ENCODE measurements at places on chromosomes 1 and 21.

DNA sequence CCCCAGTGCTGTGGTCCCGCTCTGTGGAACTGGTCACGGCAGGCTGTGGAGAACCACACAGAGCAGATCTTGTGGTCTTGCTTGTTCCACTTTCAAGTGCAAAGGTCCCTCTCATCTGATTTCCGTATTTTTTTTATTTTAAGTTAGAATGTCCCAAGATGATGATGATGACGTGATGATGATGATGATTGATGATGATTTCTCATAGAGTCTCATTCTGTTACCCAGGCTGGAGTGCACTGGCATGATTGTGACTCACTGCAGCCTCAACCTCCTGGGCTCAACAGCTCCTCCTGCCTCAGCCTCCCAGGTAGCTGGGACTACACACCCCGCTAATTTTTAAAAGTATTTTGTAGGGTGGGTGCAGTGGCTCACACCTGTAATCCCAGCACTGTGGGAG is 12.2 kb downstream of the EVA1C start:
- no peak for DNase-seq

DNA sequence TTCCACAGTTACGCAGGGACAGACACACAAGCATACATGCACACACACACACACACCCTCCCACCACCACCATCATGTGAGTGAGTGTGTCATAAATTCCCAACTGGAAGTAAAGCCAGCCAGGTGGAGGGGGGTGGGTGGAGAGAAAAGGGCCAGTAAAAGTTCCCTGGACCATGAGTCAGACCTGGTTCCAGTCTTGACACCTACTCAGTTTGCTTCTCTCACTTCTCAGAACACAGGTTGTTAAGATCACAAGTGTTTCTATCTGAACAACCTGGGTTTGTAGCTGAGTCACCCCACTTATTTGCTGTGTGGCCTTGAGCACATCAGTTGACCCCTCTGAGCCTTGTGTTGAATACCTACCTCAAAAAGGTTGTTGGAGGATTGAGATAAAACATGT is 9.6 kb downstream of the EPHA10 start:
- no peak for DNase-seq

DNA sequence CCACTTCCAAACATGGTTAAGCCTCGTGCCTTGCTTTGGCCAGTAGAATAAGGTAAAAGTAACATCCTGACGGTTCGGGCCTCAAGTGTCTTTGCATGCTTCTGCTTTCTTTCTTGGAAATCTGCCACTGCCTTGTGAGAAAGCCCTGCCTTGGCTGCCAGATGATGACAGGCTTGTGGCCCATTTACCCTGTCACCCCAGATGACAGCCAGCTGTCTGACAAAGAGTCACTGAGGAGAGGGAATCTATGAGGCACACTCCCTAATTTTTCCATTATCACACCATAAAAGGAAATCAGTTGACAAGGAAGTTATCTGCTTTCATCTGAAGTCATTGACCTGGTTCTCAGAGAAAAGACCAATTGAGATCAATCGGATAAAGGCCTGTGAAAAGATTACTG is 199.8 kb downstream of the USH2A start:
- DNase-seq, result peak; percentile 21

DNA sequence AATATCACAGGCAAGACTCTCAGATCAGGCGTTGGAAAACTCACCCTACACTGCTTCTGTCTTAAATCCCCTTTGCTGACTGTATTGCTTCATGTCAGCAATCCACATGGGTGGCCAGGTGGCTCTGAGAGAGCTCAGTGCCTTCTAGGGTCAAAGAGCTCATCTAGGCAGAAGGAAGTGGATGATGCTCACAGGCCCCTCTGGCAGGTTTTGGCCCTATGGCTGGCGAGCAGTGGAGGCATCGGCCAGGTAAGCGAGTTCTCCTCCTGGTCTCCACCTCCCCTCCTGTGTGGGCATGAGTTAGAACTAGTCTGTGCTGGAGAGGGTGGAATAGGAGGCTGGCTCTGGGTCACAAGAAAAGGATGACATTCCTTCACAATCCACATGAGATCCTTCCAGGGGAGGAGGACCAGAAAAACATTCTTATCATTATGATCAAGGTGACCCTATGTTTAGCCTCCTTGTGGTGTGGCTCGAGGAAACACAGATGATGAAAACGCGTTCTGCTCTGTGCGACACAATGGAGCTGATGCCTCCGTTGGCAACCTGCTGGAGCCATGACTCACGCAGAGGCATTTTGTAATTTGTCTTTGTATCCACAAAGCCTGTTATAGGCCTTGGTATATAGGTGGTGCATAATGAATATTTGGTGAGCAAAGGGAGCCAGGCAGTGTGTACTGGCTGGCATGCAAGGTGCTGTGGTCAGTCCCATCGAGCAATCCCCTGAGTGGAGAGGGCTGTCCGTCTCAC is 264.6 kb upstream of the RAB4A start:
- no peak for DNase-seq

DNA sequence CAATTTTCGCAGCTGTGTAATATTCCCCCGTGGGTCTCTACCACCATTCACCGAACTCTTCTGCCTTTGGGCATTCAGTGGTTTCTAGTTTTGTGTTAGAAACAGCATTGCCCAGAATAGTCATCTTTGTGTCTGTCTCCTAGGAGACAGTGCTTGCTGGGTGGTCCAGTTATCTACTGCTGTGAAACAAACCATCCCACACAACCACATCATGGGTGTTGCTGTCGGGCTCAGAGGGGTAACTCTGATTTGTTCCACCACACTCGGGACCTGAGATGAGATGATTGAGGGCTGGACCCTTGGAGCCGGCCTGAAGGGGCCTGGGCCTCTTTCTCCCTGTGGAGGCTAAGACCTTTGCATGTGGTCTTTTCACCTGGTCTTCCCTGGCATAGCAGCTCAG is 427.2 kb upstream of the VAMP3 start:
- no peak for DNase-seq

DNA sequence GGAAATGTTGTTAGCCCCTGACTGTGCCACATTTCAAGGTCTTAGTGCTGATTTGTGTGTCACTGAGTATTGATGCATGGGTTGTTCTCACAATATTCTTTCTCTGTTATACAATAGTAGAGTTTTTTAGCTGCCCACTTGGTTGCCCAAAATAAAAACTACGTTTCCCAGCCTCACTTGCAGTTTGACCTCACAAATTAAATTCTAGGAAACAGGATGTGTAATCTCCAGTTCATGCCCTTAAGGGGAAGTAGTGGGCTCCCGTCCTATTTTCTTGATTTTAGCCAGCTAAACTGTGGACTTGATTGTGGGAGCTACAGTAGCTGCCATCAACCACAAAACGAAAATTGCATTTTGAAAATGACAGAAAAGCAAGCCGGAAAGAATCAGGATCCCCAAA is 27.3 kb upstream of the LAMC1 start:
- DNase-seq, result no peak

GRCh38 chr1:196856053-196856452 is 31.8 kb upstream of the CFHR4 start:
- DNase-seq, result no peak

DNA sequence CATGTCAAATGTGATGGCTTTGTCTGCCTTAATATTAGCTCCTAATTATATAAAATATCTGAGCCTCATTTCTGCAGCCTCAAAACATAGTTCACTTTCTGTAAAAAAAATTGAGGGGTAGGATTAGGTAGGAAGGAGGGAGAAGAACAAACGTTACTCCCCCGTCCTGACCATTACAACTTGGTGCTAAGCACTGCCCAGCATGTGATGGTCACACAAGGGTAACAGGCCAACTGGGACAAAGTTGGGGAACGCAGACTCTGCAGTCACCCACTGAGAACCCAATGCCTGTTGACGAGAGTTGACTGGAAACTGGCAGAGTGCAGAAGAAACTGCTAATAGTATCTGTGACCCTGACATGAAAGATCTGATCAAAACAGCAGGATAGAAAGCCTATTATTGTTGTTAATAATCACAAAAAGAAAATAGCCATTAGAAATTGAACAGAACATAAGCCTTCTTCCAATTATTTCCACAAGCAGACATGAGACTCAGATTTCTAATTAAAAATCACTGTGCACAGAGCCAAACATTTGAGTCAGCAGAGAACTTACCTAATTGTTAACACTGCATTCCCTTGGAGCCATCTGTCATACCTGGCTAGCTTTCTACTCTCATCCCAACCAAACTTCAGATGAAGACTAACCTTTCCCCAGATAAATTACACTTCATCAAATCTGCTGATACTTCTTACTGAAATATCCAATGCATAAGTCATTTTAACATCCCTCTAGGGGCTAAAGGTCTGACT is 5.5 kb downstream of the SORT1 start:
- DNase-seq, result no peak

- no peak for DNase-seq
Observed at GRCh38 chr1:232598133-232598532, 31.8 kb downstream of the SIPA1L2 start.

DNA sequence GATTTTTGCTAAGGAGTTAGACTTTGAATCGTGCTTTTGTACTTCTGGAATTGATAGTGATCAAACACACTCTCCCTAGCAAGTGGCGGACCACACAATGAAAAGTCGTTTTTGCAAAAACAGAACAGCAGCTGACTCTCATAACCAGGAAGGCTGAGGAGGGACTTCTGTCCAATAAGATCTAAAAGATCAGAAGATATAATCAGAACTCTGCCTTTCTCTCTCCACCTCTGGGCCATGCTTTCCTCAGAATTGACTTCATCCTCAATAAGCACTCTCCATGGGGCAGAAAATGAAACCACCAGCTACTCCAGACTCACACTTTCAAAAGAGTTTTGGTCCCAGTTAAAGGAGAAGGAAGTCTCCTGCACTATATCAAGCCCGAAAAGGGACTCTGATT is 55.3 kb upstream of the SAMD13 start:
- DNase-seq, result no peak

GRCh38 chr1:13813398-13814012 is 113.5 kb downstream of the PRDM2 start:
- no peak for DNase-seq

DNA sequence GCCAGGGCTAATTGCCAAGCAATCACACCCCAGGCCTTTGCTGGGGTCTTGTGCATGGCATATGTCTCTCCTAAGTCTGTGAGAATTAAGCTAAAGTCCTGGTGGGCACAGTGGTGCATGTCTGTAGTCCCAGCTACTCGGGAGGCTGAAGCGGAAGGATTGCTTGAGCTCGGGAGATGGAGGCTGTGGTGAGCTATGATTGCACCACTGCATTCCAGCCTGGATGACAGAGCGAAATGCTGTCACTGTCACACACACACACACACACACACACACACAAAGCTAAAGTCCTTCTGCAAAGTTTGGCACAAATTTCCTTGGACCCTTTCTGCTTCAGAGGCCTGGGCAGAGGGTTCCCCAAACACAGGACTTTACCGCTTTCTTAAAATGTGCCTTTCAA is 31.3 kb upstream of the DNAJC11 start:
- no peak for DNase-seq

DNA sequence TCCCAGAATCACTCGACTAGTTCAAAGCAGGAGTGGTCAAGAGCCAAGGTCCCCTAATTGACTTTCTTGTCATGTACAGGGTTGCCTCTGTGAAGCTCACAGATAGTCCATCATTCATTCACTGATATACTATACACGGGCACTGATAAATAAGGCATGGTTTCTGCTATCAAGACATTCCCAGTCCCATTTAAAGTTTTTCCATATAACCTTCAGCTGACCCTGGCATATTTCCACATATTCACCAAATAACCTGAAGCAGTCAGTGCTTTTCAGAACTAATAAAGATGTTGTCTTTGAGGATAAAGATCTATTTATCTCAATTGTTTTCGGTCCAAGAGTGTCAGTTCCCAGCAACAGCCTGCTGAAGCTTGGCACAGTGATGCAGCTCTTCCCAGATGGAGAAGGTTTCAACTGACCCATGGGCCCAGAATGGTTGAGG is 173.4 kb downstream of the ZZZ3 start:
- DNase-seq, result no peak

DNA sequence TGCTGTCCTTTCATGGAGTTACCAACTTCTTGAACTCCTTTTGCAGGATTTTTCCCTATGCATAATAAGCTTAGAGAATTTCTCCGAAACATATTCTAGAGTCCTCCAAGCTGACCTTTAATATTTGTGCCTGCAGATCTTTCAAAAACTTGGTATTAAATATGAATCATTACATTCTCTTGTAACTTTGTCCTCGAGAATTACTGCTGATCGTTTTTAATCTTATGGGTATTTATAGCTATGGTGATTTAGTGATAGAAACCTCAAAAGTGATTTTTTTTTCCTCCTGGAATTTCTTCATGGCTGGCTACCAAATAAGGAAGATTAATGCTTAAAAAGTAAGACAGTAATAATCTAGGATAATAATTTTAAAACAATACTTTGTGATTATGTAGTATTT is 39.1 kb downstream of the MAP3K21 start:
- no peak for DNase-seq

GRCh38 chr1:2189459-2190425 is 4.8 kb downstream of the FAAP20 start:
- peak; percentile 95 for DNase-seq

GRCh38 chr1:111989531-111990025 is at the start of gene KCND3:
TSS of gene KCND3 (minus strand) at chr1:111989668.
- DNase-seq, result peak; percentile 27

DNA sequence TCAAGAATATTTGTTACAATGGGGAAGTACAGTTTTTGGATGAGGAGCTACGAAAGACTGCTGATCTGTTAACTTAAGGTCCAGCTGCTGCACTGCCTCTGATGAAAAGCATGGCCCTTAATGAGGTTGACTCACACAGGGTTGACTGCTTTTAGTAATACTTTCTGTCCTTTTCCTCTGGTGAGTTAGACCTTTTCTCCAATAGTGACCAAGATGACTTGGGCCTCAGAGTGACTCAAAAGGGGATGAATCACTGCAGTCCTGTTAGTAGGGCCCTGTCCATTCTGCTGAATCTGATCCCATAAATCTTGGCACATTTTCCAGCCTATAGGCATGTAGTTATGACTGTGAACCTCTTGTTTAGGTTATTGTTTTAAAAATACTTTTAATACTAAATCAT is 2.7 kb downstream of the DISP1 start:
- peak; percentile 30 for DNase-seq

DNA sequence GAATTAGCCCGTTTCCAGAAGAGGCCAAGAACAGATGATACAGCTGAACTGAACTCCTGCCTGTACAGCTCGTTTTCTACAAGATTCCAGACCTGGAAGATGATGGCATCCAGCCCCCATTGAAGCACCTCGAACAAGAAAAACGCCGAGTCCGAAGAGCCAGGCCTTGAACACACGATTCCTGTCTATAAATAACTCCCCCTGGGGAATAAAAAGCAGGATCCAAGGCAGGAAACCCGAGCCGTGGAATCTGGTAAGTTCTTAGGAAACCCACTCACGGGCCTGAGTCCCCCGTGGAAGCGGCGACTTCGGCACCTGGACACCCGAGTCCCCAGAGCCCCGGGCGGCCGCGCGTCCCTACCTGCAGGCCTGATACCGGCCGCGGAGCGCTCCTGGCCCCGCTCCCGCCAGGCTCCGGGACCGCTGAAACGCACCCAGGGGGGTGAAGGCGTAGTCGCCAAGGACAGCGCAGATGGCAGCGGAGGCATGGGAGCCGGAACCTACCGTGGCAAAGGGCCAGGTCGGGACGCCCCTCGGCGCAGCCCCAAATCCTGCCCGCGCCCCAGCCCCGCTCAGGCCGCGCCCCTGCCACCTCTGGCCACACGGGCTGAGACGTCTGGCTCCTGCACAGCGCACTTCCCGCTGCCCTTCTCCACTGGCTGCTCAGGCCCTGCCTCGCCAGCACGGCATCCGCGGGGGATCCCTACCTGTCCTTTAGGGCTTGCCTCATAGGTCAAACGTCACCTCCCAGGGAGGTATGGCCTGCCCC is 14.0 kb upstream of the HLCS start:
- peak; percentile 26 for DNase-seq
